ENCODE measurements at places on chromosomes 3 and 15.

- DNase-seq = no peak
These were observed 15.2 kb downstream of the ATG7 start for GRCh38 chr3:11287404-11287803.

GRCh38 chr15:63545520-63545919 is 41.1 kb downstream of the USP3 start:
- no peak for DNase-seq

DNA sequence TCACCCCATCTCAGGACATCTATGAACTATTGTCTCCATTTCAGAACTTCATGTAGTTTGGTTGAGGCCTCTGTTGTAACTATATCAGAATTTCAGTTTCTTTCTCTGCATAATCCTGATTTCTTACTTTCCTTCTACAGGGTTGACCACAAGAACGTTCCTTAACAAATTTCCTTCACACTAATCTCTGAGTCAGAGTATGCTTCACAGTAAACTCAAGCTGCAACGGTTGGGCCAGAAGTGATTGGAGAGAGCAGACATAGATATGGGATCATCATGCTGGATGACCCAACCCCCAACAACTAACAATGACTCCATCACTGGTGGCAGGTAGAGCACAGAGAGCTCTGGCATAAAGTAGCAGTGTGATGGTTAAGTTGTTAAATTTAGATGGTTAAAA is 128.8 kb upstream of the OSTN start:
- no peak for DNase-seq

- no peak for DNase-seq
These were observed 53.5 kb upstream of the PROK2 start for GRCh38 chr3:71838406-71838805.

GRCh38 chr3:72595927-72596610 is 252.2 kb downstream of the SHQ1 start:
- DNase-seq = no peak

GRCh38 chr15:40769274-40770146 is at the start of gene C15orf62:
C15orf62 (plus strand) TSS chr15:40769980; CDS start chr15:40770496, 516 bp downstream.
- no peak for DNase-seq

- no peak for DNase-seq
These were observed 147.5 kb upstream of the NUDT16 start for GRCh38 chr3:131233900-131234668.

- no peak for DNase-seq
These were observed 788 bp upstream of the DLG1 start for GRCh38 chr3:197298945-197299854.

GRCh38 chr15:65032801-65033537 is 3.5 kb upstream of the MTFMT start:
- no peak for DNase-seq

GRCh38 chr15:75076277-75076676 is 52.9 kb downstream of the PPCDC start:
- DNase-seq = no peak

- DNase-seq = no peak
These were observed 62.5 kb downstream of the POLQ start for GRCh38 chr3:121483290-121483689.

All from esophagus squamous epithelium (tissue), 5 donors.